ENCODE measurements at places on chromosomes 16 and 17.

- DNase-seq, result no peak
Observed at GRCh38 chr16:87939562-87940423, 3.5 kb upstream of the CA5A start.

- DNase-seq, result no peak
Observed at GRCh38 chr16:11535494-11535893, 51.2 kb downstream of the LITAF start.

GRCh38 chr17:20080513-20080912 is 71.4 kb downstream of the SPECC1 start:
- DNase-seq, result no peak

- no peak for DNase-seq
Observed at GRCh38 chr16:52095471-52095870, 451.5 kb downstream of the TOX3 start.

GRCh38 chr16:13403326-13403725 is 501.9 kb downstream of the SHISA9 start:
- no peak for DNase-seq

DNA sequence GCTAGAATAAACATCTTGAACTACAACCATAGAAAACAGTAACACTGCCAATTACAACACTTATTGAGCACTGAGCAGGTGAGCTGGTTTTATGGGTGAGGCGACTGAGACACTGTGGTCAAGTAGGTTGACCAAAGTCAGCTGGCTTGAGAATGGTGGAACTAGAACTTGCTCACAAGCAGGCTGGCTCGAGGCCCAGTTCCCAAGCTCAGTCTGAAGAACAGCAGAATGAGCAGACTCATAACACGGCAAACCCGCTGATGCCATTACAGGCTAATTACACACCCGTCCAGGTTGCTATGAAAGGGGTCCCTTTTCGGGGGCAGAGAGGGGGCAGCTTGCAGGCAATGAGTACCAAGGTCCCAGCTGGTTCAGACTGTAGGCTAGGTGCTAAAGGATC is 6.5 kb downstream of the ZZEF1 start:
- DNase-seq, result no peak

DNA sequence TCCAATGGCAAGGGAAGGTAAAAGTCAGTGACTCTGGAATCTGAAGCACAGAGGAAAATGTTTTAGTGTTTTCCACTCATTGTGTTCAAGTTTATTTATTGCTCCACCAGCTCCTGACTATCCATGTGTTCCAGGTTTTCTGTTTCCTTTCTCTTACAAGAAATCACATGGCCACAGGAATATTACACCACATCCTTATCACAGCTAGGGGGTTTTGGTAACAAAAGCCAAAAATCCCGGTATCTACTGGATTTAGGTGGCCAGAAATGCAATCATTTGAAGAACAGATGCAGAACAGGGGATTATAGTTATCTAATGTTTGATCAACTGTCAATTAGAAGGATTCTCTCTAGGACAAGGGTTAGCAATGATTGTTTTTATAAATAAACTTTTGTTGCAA is 47.9 kb downstream of the STH start:
- no peak for DNase-seq

DNA sequence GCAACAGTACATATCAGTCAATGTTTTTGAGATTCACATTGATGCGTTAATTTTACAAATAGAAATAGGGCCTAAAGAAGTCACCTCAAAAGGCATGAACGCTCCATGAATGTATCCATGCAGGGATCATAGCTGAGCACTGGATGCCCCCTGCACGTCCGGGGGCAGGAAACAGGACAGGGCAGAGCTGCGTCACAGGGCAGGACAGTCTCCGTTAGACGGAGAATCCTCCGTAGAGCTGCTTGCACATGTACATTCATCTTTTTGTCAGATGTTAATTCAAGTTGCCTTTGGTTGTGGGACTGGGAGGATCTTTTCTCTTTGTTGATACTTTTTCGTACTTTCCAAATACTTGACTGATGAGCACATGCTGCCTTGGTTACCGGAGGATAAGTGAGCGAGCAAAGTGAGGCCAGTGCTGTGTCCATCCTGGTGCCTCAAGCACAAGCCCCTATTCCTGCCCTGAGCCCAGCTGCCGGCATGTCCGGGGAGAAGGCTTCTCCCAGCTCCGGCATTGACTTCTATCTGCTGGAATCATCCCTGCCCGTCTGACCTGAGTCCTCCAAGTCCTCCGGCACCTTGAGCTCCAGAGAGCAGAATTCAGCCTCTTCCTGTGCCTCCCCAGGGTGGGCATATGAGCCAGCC is 15.0 kb downstream of the GAA start:
- no peak for DNase-seq

DNA sequence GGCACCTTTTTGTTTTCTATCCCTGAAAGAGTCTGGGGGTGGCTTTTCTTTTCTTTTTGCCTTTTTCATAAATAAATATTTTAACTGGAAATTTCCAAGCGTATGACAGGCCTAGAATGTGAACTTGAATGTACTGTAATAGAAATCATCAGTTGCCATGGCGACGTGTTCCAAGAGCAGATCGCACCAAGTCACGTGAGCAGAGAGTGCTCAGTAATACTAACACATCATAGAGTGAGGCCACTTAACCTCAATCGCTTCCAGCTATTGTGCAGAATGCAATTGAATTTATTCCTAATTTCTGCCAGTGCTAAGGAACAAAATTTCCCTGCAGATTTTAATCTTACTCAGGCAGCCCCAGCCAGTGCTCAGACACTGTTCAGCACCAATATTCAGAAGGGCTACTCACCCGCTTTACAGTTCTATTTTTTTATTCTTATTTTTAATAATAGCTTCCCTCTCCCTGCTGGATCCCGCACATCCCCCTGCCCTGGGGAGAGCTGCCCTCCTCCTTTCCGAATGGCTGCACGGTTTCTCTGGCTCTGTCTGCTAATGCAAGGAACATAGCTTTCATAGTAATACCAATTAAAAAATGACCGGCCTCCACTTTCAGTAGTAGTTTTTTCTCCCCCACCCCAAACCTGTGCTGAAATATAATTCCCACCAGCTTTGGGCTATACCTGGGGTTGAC is 26.2 kb upstream of the PMFBP1 start:
- DNase-seq, result no peak

DNA sequence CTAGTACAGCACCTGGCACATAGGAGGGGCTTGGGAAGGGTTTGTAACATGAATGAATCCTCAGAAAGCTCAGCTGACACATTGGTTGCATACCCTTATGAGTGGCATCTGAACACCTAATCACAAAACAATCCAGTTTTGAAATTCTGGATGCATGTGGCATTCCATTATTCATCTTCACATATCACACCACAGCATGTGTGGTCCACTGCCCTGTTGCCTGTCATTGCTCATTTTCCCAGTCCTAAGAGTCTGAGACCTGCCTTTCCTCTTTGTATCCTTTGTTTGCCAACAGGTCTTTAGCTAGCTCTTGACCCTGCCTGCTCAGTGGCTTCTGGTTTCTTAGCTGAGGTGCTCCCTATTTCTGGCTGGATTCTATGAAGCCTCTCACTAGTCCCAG is 170.8 kb upstream of the ASIC2 start:
- no peak for DNase-seq

DNA sequence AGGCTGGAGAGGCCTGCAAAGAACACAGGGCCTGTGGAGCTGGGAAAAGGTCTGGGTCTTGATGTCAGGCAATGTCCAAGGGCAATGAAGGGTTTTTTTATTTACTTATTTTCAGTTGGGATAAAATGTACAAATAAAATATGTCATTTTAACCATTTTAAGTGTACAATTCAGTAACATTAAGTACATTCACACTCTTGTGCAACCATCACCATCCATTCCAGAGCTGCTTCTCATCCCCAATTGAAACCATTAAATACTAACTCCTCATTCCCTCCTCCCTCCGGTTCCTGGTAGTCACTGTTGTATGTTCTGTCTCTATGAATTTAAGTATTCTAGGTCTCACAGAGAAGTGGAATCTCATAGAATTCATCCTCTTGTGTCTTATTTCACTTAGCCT is 444.7 kb downstream of the HS3ST3B1 start:
- no peak for DNase-seq

- DNase-seq, result peak; percentile 69
Observed at GRCh38 chr17:49952209-49952911, 16.6 kb upstream of the DLX4 start.

DNA sequence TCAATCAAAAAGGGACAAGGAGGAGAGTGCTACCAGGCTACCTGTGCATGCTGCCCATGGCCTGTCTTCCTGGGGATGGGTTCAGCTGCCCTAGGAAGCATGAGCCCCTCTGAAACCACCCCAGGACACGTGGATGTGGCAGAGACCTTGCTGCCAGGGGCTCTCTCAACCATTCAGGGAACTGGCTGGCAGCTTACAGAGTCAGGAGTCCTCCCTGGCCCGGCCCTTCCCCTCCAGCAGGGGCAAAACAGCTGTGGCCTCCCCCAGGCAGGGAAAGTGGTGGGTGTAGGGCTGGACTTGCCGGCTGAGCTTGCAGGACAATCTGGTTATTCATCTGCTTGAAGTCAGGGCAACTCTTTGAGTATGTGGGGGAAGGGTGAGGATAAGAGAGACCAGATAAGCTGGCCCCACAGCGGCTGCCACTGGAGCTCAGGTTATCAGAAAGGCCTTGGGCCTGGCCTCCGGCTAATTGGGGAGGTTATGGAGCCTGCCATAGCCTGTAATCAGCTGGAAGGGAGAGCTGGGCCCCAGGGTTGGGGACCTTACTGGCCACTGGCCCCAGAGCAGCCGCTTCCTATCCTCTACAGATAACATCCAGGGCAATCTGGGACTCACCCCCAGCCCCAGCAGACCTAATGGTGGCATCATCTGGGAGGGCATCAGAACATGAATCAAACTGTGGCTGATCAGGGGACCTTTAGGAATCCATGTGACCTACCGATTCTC is 5.6 kb upstream of the TBX2 start:
- DNase-seq, result no peak

GRCh38 chr16:10878644-10879501 is 1.9 kb downstream of the CIITA start:
- no peak for DNase-seq

- no peak for DNase-seq
Observed at GRCh38 chr16:66369055-66369592, 2.6 kb downstream of the CDH5 start.

DNA sequence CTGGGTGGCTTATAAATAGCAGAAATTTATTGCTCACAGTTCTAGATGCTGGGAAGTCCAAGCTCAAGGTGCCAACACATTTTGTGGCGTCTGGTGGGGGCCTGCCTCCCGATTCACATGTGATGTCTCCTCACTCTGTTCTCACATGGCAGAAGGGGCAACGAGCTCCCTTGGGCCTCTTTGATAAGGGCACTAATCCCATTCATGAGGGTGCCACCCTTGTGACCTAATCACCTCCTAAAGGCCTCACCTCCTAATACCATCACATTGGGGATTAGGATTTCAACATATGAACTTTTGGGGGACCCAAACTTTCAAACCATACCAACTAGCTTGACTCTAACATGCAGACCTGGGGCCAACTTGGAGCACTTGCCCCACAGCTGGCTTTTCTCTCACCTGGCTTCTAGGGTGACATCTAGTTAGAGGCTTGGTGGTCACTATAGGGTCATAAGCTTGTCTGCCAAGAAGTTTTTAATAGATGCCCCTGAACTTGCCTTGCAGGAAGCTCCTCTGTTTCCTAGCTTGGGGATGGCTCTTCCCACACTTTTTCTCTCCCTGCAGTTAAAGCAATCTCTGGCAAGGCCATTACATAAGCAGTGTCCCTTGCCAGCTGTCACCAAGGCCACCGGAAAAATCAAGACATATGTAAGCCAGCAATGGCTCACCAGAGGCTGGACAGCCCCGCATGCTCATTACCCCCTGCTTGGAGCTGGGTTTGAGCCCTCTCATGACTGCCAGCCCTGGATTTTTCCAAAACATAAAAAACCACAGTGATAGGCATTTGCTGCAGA is 8.4 kb upstream of the MED9 start:
- DNase-seq, result no peak

GRCh38 chr16:88769617-88770460 is 15.2 kb downstream of the PIEZO1 start:
- DNase-seq, result no peak

- DNase-seq, result no peak
Observed at GRCh38 chr16:70736465-70737376, 50.9 kb upstream of the MTSS2 start.

DNA sequence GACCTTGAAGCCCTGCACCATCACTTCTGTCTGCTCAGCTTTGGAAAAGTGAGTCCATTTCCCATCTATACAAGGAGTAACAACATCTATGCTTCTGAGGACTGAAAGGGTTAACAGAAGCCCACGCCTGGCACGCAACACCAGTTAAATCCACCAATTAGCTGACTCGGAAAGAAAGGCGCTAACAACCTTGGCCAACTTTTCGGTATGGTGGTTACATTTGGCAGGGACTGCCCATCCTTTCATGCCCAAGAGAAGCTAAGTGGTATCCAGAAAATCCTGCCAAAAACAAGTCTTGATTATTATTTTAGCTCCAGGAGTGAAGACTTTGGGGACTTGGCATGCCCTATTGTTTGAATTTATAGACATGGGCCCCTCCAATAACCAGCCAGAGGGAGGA is 202.3 kb upstream of the RPL38 start:
- DNase-seq, result no peak

DNA sequence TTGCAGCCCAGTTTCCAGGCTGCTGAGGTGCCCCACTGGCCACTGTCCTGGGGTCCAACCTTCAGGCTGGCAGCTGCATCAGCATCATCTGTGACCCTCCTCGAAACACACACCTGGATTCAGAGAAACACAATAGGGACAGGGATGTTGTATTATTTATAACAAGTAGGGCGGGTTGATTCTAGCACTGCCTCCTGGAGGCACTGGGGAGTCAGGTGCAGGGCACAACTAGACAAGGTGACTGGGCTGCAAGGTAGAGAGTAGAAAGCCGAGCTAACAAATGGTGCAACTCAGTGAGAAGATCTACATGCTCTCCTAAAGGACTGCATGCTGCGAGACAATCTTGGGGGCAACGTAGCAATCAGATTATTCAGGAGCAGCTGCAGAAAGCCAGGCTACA is 317.3 kb downstream of the SLC39A11 start:
- no peak for DNase-seq

DNA sequence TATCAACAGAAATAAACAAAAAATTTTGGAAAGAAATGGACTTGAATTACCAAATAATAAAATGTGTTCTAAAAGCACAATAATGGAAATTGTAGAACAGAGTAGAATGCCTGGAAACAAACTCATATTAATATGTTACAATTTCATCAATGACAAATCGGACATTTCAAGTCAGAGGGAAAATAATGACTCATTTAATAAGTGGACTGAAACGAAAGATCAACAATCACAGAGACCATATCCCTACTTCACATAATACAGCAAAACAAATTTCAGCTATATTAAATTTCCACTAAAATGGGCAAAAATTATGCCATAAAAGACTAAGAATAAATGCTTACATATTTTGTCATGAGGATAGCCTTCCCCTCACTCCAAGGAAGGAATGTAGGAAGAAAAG is 25.7 kb downstream of the CDYL2 start:
- DNase-seq, result no peak

DNA sequence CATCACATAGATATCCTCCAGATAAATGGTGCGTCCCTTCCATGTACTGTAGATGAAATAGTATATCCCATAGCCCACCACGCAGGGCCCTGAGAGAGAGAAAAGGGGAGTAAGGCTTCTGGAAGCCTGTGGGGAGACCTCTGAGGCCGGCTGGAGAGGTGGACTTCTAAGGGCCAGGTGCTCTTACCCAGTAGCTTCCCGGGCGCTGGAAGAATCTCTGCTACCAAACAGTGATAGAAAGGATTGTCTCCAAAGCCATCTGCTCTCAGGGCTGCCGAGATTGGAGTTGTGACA is 718 bp downstream of the SAT2 start:
- no peak for DNase-seq

All from stimulated activated CD8-positive, alpha-beta memory T cell treated with anti-CD3 and anti-CD28 coated beads, Interleukin-12 subunit alpha, Interleukin-12 subunit beta, amount 100 ng/mL, for 1 hour (primary cell).